ENCODE measurements at places on chromosomes 6 and 20. TPM values are rescaled to one million over a fixed set of nuclear protein-coding genes. Genes with fewer than 3 reads are reported as not detected.

DNA sequence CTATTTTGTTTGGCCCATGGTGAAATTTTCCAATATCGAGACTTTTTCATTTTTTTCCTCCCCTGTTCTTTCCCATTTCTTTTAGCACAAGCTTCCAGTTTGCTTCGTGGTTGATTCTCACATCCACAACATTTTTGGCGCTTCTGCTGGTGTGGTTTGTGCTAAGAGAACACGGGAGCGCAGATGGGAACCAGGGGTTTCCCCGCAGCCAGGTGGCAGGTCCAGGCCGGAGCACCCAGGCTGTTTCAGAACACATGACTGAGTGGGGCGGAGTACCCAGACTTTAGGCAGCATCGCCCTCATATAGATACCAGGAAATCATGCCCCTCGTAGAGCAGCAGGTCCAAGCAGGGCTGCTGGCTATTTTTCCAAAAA, 58.0 kb downstream of the SYTL3 start:
- no peak for DNase-seq

- peak; percentile 87 for DNase-seq
Observed at GRCh38 chr20:38343311-38344106, 2.8 kb upstream of the LBP start.

GRCh38 chr6:49918787-49919186, 45.2 kb downstream of the DEFB114 start:
- no peak for DNase-seq

DNA sequence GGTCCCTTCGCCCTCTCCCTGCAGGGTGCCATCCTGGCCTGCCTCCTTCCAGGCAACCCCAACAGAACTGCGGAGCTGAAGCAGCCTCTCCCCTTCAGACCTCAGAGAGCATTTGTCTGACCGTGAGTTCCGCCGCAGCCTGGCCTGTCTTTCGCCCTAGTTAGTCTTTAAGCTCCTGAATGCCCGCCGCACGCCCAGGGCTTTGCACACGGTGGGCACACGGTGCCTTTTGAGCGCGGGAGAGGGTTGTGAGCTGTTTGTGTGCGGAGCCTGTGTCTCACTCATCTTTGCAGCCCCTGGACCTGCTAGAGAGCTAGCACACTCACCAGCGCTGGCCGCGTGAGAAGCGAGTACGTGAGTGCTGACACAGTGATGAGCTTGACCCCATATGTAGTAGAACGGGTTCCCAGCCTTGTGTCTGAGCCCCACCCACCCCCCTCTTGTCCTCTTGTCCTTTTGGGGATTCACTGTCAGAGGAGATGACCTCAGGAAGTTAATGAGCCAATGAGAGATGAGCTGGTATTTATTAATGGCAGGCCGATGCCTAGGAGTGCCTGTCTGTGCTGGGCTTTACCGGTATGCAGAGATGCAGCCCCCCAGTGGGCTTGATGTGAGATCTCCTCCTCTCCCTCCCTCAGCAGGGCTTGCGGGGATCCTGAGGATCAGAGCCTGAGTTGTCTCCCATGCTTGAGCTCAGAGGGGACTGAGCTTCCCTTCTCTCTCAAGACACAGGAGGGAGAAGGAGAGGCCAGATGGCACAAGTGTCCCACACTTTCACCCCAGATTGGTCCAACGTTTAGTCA, 249.2 kb downstream of the FARS2 start:
- DNase-seq: no peak

DNA sequence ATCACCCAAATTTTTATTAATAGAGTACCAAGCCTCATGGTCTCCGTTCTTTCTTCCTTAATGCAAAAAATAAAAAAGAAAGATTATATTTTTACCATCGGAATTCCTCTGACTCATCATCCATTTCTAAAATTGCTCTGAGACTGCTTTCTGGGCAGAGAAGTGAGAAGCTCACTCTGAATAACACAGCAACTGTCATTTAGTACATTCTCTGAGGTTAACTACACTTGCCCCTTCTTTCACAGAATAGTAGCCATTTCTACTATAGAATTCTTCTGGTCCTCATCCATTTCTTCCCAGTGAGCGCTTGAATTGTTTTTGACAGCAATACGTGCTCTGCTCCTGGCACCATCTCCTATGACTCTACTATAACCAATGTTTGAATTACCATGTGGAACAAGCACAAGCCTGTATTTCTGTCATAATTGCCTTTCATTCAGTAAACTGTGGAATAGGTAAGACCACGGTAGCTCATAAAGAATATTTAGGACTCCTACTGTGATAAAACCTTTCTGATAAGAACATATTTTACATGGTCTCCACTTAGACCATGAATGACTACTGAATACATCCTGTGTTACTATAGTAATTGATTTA, 435.5 kb upstream of the NRSN1 start:
- DNase-seq: no peak

GRCh38 chr6:41039060-41039998, at the start of gene UNC5CL:
Gene UNC5CL (minus strand): TSS chr6:41039221. CDS start chr6:41035074, 4,147 bp downstream.
- DNase-seq: no peak

The HMGN3 gene
- 72.3 TPM for total RNA-seq

The NUDT3 gene
- total RNA-seq: 74.1 TPM

The SLC17A2 gene
- not detected for total RNA-seq

The KHDC1L gene
- total RNA-seq: not detected

The EPHA7 gene
- total RNA-seq: 69.3 TPM
